ENCODE measurements at places on chromosomes 6 and 20.

DNA sequence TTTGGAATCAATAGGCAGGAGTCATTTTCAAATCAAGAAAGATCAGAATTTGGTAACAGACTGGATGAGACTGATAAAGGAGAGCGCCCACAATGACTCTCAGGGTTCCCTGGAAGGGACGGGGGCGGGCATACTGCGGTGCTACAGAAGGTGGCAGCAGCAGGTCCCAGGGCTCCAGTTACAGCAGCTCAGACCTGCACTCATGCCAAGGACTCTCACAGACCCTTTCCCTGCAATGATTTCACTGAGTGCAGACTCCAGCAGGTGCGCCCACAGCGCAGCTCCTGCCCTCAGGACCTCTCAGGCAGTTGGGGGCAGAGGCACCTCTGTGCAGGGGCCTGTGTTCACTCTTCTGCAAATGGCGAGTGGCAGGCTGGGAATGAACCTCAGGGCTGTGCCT, 359.8 kb downstream of the ZFAND3 start:
- DNase-seq, result no peak

- DNase-seq, result no peak
Observed at GRCh38 chr6:10163203-10163962, 251.5 kb downstream of the TFAP2A start.

GRCh38 chr6:113050010-113050858, 703.1 kb downstream of the RFPL4B start:
- no peak for DNase-seq

DNA sequence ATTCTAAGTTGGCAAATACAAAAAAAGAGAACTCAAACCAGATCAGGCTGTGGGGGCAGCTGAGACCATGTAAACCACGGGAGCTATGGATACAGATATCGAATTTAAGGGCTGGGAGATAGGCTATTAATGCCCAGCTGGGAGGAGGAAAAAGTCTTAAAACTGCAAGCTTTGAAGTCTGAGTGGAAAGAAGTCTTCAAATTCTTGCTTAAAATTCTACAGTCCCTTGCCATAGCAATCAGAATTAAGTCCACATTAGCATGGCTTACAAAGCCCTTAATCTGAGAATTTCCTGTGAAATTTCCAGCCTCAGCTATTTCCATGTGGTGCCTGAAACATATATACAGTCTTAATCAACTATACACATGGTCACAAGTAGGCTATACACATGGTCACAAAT, 465.0 kb upstream of the HSF2 start:
- no peak for DNase-seq

Measured in H4 (cell line).